Stimulated activated CD8-positive, alpha-beta memory T cell treated with anti-CD3 and anti-CD28 coated beads, Interleukin-2, amount 100 ng/mL, for 1 hour (primary cell): ENCODE measurements at places on chromosomes 12 and 14.

DNA sequence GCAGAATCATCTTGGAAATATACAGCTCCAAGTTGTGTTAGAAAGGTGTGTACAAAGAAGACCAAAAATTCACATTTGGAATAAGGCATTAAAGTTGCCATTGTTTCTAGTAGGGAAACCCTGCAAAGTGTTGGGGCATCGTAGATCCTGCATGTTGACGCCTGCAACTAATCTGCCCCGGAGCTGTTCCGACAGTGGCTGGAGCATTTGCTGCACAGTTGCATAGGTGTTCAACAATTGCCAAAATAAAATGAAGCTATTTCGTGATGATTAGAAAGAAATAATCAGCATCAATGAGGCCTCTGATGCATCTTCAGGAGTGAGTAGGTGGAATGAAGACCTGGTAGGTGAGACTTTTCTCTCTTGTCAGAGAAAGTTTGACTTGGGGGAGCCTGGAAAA lies 47.3 kb downstream of the DAD1 start:
- no peak for DNase-seq

DNA sequence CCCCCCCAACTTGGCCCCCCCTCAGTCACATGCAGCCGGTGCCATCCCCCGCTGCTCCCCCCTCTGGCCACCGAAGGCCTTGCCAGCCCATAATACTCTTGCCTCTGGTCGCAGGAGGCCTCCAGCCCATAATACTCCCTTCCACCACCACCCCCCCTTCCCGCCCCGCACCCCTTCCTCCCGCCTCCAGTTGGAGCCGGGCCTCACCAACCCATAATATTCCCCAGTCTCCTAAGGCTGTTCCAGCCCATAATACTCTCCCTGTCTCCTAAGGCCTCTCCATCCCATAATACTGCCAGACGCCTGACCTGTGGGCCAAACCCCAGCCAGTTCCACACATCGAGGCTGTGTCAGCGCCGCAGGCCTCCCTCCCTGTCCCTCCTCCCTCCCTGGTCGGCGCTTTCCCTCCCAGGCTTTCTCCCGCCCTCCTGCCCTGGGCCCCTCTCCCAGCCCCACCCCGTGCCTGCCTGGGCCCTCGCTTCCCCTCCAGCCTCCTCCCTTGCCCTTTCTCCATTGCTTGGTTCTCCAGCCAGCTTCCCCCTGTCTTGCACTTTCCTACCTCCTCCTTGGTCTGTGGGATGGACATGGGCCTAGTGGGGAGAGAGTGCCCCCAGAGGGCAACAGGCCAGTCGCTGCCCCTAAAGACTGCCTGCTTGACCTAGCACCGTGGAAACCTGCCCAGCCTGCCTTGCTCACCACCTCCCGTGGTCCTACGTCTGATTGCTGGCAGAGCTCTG lies 6.8 kb upstream of the CHD4 start:
- no peak for DNase-seq

- no peak for DNase-seq
These were observed 3.6 kb downstream of the TNFAIP2 start for GRCh38 chr14:103126873-103127304.

DNA sequence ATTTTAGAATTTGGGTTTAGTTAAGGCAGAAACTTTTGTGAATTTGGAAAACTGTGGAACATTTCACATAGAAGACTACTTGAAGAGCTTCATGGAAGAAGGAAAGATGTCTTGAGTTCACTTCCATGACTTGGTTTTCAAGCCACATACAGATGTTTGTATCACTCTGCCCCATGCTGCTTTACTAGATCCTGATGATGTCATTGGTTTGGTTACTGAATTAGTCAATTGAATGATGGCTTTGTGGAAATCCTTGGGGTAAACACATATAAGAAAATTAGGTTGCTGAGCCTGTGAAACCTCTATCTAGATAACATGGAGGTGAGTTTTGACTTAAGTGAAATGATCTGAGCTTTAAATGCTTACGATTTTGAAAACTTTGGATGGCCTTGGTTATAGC lies 90.6 kb downstream of the LRRK2 start:
- DNase-seq: no peak

GRCh38 chr12:124577374-124577773 lies 10.0 kb upstream of the NCOR2 start:
- DNase-seq: no peak

- no peak for DNase-seq
These were observed 28.3 kb downstream of the PHLDA1 start for GRCh38 chr12:76003355-76003638.

DNA sequence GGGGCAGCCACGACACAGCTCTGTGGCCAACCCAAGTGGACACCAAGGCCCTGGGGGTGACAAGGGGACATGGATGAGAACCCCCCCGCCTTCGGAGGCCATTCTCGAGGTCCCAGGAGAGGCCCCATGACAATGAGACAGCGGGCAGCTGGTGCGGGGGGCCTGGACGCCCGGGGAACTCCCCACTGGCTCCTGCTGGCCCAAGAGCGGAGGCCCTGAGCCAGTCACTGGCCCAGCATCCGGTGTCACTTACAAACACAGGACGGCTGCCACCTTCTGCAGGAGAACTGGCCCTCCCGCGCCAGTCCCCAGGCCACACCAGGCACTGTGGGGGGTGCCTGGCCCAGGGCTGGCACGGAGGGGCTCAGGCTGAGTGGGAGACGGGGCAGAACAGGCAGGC lies 51.4 kb downstream of the NCOR2 start:
- DNase-seq: no peak

- no peak for DNase-seq
These were observed 124.7 kb downstream of the DAAM1 start for GRCh38 chr14:59313144-59313651.

DNA sequence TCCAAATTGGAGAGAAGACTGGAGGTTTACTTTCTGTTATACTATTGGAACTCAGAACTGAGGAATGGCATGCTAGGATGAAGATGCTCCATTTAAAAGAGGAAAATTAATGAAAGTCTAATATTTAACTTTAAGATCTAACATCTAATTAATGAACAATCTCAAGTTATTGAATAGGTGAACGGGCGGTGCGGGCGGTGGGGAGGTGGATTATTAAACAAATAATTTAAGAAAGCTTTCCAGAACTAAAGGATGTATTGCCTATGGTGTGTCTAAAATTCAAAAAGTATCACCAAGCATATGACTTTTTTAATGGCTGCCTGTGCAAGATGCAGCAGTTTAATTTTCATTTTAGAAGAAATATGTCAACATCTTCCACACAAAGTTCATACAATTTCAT lies 1747.1 kb upstream of the SEL1L start:
- DNase-seq: no peak

GRCh38 chr14:99732436-99733210 lies 48.5 kb downstream of the CYP46A1 start:
- DNase-seq: no peak

DNA sequence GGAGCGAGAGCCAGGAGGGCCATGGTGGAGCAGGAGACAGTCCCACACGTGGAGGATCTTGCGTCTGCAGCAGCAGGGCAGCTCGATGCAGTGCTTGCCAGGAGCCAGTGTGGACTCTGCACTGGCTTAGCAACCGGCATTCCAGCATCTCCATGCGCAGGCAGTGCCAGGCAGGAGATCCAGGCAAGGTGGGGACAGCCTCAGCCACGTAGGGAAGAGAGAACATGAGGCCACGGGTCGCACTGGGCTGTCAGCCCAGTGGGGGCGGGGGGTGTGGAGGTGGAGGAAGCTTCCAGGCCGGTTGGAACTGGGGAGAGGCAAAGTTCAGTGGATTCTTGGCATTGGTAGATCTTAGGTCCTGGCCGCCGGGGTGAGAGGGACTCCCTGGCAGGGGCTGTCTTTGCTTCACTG lies 121.0 kb upstream of the EVL start:
- DNase-seq: no peak

- no peak for DNase-seq
These were observed 355.5 kb downstream of the SNAPC1 start for GRCh38 chr14:62117751-62118105.

DNA sequence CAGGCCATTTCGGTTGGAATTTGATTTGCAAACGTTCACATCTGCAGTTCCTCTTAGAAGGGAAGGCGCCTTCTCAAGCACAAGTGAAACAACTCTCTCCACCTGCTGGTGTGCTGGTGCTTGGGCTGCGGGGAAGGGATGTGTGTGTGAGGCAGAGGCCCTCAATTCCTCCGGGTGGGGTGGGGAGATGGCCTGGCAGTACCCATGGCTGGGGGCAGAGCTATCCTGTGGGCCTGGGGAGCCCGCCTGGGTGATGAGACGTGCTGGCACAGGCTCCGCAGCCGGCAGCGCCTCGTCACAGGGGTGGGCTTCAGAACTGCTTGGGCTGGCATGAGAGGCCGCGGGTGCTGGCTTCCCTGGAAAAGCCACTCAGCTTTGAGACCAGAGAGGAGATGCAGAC lies 28.9 kb upstream of the TDRD9 start:
- no peak for DNase-seq

- DNase-seq: no peak
These were observed at the start of gene AKAP6 for GRCh38 chr14:32329146-32329545. AKAP6 (plus strand) TSS chr14:32329298; CDS start chr14:32433494, 104,196 bp downstream.

DNA sequence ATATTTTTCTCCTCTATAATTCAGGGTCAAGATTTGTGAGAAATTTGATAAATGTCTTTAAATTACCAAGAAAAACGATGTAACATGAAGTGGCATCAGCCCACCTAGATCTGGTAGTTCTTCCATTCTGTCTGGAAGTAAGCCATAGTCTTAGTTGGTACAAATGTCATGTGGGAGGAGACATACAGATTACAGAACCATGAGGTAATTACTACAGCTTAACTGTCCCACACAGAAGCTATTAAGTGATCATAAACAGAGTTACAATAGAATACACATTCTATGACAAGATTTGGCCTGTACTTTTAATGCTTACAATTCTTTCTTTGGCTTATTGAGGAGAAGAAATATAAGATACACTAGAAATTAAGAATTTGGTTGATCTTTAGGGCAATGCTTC lies 13.7 kb upstream of the SIX1 start:
- no peak for DNase-seq

DNA sequence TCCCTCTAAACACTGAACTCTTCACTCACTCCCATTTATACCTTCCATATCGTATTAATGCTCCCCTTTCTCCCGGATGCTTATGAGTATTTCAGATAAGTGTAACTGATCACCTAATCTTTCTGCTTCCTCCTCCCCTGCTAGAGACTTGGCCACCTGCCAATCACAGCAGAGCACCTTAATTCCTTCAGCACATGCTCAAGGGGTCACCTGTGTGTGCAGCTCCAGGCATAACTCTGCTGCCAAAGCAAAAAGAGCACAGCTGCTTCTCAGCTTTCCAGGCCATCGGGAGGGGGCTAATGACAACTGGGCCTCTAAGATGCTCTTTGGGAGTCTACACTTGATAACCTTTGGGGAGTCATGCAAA lies 106.9 kb upstream of the DYRK2 start:
- no peak for DNase-seq

- peak; percentile 34 for DNase-seq
These were observed 486 bp upstream of the AKT1 start for GRCh38 chr14:104795781-104796686.

- no peak for DNase-seq
These were observed 493.2 kb upstream of the GARIN6 start for GRCh38 chr12:99154216-99154982.

GRCh38 chr12:39931857-39932256 lies 174.0 kb downstream of the SLC2A13 start:
- no peak for DNase-seq

- no peak for DNase-seq
These were observed 169.0 kb downstream of the PRIMA1 start for GRCh38 chr14:93619176-93619793.

- no peak for DNase-seq
These were observed at the start of gene EXOC3L4 for GRCh38 chr14:103094406-103095209. EXOC3L4 (plus strand) TSS chr14:103094725; CDS start chr14:103100220, 5,495 bp downstream.

DNA sequence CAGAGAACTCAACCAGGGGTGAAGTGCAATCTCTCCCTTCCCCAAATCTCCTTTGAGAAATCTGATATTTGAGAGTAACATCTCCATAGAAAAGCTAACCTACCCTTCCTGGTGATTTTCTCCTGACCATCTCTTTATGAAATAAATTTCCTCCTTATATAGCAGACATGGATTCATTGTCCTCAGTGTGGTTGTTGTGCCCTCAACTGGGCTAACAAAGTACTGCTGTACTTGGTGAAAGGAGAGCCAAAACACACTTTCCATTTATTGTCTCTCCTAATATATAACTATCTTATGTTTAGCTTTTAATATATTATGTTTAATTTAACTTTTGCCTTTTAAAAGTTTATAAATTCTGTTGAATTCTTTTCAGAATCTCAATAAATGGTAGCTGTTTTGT lies 65.1 kb upstream of the SLCO1B1 start:
- no peak for DNase-seq

- no peak for DNase-seq
These were observed 193.3 kb upstream of the SYT1 start for GRCh38 chr12:78671295-78671694.

GRCh38 chr12:8629486-8630033 lies 16.9 kb upstream of the AICDA start:
- DNase-seq: no peak

DNA sequence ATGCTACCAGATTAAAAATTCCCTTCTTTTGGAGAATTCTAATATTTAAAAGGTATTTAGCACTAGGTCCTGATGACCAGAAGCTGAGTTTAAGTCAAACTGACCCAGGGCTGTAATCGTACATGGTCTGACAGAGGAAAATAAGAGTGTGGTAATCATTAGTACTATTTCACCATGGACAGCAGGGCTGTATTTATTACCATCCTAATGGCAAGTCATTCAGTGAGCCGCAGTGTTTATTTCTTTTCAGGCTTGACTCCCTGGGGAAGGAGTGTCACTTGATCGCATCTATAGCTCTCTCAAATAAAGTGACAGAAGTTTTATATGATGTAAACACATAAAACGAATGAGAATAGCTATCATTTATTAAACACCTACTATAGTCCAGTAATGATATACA lies 261.8 kb downstream of the BTG1 start:
- DNase-seq: no peak
